ENCODE measurements at places on chromosomes 7 and 10.

GRCh38 chr7:107394831-107395230 is 75.0 kb upstream of the GPR22 start:
- DNase-seq = no peak

- DNase-seq = no peak
These were observed 83.5 kb upstream of the PRKG1 start for GRCh38 chr10:50990568-50991455.

DNA sequence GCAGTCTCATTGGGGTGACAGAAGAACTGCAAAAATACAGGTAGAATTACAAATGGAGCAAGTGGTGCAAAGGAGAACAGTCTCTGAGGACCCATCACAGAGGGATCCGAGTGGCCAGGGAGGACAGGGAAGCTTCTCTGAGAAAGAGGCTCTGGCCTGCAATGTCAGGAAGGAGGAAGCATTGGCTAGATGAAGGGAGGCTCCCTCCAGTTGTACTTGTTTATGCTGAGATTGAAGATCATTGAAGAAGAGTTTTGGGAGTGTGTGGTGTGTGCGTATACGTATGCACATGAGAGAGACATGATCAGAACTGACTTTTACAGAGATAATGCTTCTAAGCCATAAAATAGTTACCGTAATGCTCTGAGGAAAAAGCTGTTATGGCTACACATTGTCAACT is 274.7 kb upstream of the FZD8 start:
- no peak for DNase-seq

- DNase-seq = no peak
These were observed 165.3 kb downstream of the TRIL start for GRCh38 chr7:28792858-28793257.

GRCh38 chr10:43817368-43817767 is 168.7 kb upstream of the ZNF32 start:
- DNase-seq = no peak

DNA sequence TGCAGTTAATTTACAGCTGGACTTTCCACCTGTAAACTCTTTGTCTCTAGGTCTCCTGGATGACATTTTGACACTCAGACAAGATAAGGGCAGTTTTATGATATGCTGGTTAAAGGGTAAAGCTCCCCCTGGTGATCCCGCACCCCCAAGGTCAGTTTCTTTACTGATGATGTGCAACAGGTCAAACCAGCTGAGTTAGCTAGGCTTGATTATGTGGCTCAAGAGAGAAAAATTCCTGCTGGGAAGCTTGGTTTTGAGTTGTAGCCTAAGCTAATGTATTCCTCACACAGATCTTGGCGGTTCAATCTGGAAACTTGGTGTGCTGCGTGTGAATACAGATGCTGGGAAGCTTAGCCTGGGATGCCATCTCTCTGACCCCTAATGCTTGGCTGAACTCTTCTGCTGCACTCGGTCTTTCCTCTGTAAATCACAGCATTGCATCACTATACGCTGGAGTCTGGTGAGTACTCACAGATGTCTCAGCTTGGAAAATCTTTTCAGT is 11.4 kb upstream of the AKR1D1 start:
- DNase-seq = no peak

GRCh38 chr10:106682175-106682574 is 482.3 kb downstream of the SORCS1 start:
- DNase-seq = no peak

- DNase-seq = no peak
These were observed 127.2 kb downstream of the PPP1R17 start for GRCh38 chr7:31814187-31814586.

- DNase-seq = no peak
These were observed 120.2 kb downstream of the MAD1L1 start for GRCh38 chr7:2112261-2113198.
